B cell (primary cell): ENCODE measurements at places on chromosomes 1 and 21. TPM values are rescaled to one million over a fixed set of nuclear protein-coding genes. Genes with fewer than 3 reads are reported as not detected.

Gene B3GALNT2
- 12.2 and 13.5 TPM in 2 replicates for total RNA-seq

Gene HSD3B2
- not detected in 2 replicates for total RNA-seq

Gene OR14K1
- not detected in 2 replicates for total RNA-seq

Gene C1orf216
- 5.4 and 5.8 TPM in 2 replicates for total RNA-seq

- no peak overlapping the region for H3K4me3 ChIP-seq
- H3K4me1 ChIP-seq = peaks cover 2% of the 10 kb centered on the region
- no peak for DNase-seq
- no peaks in the 10 kb centered on the region for H3K36me3 ChIP-seq
- H3K27ac ChIP-seq = no peak overlapping the region
Measured at GRCh38 chr21:15139898-15140297, 75.1 kb upstream of the NRIP1 start.

DNA sequence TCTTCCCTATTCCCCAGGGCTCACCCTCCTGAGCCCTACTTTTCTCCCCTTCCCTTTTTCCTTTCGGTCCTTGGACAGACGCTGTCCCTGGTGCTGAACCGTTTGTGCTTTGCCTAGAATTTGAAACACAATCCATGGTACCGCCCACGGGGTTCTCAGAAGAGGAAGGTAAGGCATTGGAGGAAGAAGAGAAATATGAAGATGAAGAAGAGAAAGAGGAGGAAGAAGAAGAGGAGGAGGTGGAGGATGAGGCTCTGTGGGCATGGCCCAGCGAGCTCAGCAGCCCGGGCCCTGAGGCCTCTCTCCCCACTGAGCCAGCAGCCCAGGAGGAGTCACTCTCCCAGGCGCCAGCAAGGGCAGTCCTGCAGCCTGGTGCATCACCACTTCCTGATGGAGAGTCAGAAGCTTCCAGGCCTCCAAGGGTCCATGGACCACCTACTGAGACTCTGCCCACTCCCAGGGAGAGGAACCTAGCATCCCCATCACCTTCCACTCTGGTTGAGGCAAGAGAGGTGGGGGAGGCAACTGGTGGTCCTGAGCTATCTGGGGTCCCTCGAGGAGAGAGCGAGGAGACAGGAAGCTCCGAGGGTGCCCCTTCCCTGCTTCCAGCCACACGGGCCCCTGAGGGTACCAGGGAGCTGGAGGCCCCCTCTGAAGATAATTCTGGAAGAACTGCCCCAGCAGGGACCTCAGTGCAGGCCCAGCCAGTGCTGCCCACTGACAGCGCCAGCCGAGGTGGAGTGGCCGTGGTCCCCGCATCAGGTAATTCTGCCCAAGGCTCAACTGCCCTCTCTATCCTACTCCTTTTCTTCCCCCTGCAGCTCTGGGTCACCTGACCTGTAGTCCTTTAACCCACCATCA lies 10.4 kb downstream of the BCAN start:
- H3K27me3 ChIP-seq = peaks cover 24% of the 10 kb centered on the region
- peaks cover 17% of the 10 kb centered on the region for H3K4me1 ChIP-seq
- DNase-seq = no peak
- H3K36me3 ChIP-seq = no peaks in the 10 kb centered on the region
- no peak overlapping the region for H3K27ac ChIP-seq

DNA sequence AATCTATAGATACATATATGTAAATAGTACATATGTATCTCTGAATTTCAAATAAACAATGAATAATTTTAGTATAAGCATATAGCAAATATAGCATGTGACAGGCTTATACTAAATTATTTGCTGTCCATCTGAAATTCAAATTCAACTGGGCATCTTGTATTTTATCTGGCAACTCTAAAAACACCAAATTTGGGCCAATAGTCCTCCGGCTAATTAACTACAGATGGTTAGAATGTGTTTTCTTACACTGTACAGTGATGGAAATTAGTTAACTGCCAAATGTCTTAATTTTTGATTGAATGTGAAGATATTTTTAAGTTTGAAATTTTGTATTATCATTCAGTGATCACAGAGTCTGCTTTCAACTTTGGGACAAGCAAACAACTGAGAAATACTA lies 30.7 kb downstream of the KCNJ15 start:
- no peak for DNase-seq
- no peaks in the 10 kb centered on the region for H3K4me1 ChIP-seq
- H3K4me3 ChIP-seq = no peak overlapping the region
- H3K27me3 ChIP-seq = no peaks in the 10 kb centered on the region
- H3K36me3 ChIP-seq = no peaks in the 10 kb centered on the region
- no peak overlapping the region for H3K27ac ChIP-seq

DNA sequence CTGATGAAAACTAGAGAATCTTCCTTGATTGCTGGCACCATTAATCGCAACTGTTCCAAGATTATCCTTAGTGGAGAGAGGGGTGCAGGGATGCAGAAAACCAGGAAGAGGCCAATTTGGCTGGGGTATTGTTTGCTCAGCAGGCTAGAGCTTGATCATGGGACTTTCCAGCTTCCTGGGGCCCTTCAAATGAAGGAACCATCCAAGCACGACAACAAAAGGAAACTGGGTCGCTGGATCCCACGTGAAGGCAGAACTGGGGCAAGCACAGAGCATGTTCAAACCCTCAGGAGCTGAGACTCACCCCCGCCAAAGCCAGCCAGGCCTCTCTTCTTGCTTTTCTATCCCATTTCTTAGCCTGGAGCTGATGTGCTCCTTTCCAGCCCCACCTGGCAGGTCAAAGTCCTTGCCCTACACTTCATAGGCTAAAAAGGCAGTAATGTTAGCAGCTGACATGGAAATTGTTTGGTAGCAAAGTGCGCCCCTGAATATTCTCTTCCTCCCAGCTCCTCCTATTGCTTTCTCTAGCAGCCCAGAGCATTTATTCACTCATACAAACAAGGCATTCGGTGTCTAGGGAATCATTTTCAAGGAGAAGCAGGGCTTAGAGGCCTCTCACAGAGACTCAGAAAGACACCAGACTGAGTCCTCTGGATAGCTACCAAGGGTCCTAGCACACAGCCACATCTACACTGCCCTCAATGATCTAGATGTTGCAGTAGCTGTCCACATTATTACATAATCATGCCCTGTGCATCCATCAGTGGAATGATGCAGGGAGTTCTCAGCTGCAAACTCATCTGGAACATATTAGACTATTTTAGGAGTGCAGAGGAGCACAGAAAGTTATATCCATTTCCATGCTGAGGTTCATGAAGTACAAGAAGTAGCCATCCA lies 11.5 kb downstream of the KCNA2 start:
- no peaks in the 10 kb centered on the region for H3K27me3 ChIP-seq
- no peak overlapping the region for H3K27ac ChIP-seq
- no peak for DNase-seq
- no peaks in the 10 kb centered on the region for H3K4me1 ChIP-seq
- no peak overlapping the region for H3K4me3 ChIP-seq

- H3K36me3 ChIP-seq = no peaks in the 10 kb centered on the region
- DNase-seq = peak; percentile 51
Measured at GRCh38 chr1:3483801-3484444, 29.5 kb downstream of the ARHGEF16 start.

- no peaks in the 10 kb centered on the region for H3K36me3 ChIP-seq
- H3K27ac ChIP-seq = peak overlapping the region; percentile 48
- H3K4me1 ChIP-seq = peaks cover 32% of the 10 kb centered on the region
- no peak for DNase-seq
Measured at GRCh38 chr1:172345077-172345476, 75.4 kb upstream of the C1orf105 start.

- H3K4me3 ChIP-seq = no peak overlapping the region
- no peaks in the 10 kb centered on the region for H3K36me3 ChIP-seq
- no peak for DNase-seq
- H3K4me1 ChIP-seq = peaks cover 14% of the 10 kb centered on the region
- no peak overlapping the region for H3K27ac ChIP-seq
Measured at GRCh38 chr1:200134116-200134515, 106.6 kb downstream of the NR5A2 start.

DNA sequence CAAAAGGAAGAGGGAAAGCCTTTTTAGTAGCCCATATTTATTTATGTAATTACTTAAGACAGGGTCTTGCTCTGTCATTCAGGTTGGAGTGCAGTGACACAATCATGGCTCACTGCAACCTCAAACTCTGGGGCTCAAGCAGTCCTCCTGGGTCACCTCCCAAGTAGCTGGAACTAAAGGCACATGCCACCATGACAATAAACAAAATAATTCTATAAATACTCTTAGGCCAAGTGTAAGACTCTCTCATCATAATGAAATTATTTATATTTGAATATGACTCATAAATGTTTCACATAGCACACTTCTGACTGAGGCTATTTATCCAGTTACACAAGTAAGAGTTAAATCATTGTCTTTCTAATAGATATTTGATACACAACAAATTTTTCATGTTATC lies 314.7 kb downstream of the AMY1C start:
- no peaks in the 10 kb centered on the region for H3K27me3 ChIP-seq
- no peaks in the 10 kb centered on the region for H3K4me1 ChIP-seq
- H3K4me3 ChIP-seq = no peak overlapping the region
- H3K36me3 ChIP-seq = no peaks in the 10 kb centered on the region
